Esophagus muscularis mucosa (tissue), 4 donors: ENCODE measurements at places on chromosomes 6 and 20. TPM values are rescaled to one million over a fixed set of nuclear protein-coding genes. Genes with fewer than 3 reads are reported as not detected.
A peak's percentile ranks its signal among the peaks of the same experiment; 100 is the strongest.

GRCh38 chr6:15907914-15908518, 220.9 kb upstream of the MYLIP start:
- no peak for DNase-seq

- DNase-seq: no peak
Observed at GRCh38 chr20:53515749-53516148, 77.9 kb downstream of the ZNF217 start.

CTAGE9 gene
- total RNA-seq: not detected

SLC22A16 gene
- not detected for total RNA-seq

GRCh38 chr6:159065759-159066329, 21.1 kb upstream of the TAGAP start:
- no peak for DNase-seq

DNA sequence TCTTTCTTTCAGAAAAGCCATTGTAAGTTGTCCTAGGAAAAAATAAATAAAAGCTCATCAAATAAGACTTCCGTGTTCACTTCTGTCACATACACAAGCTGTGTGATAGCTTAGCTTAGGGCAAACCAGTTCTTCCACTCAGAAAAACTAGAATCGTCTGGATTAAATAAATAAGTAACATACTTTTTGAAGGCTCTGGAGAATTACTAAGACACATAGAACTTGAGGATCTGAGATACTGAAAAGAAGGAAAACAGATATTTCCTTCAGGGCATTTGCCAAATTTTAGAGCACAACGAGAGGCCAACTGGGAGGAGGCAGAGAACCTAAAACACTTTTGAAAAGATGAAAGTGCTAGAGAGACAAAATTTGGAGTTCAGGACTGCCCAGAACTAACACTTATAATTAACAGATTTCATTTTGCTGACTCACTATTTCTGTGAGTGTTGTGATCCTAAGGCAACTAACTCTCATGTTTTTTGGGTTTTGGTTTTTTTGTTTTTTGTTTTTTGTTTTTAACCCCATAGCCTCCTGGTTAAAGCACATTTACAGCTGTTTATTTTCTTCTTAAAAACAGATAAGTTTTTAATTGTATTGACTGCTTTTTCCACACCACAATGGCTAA, 38.7 kb upstream of the THEMIS start:
- no peak for DNase-seq

DNA sequence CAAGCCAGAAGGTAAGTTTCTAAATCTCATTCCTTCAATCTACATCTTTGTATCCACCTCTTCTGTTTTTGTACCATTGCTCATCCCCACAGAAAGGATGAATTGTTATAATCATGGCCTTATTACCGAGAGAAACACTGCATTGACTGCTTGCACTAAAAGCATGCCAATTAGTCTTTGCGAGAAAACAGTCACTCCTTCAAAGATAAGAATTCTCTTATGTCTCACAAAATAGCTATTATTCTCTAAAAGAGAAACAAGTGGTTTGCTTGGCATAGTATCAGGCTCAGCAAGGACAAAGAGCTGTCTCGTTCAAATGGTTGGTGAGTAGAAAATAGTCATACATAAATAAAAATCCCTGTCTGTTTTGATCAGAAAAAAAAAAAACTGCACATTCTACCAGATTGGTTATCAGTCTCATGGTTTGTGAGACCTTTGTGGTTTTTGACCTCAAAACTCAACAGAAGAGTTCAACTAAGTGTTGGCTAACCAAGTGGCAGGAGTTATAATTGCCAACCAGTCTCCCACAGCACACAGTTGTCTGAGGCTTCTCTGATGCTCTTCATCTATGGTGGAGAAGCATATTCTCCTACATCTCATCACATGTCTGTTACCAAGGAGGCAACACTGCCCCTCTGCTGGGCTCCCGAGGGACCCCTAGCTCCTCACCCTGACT, 35.1 kb upstream of the ARMH2 start:
- DNase-seq: no peak

- no peak for DNase-seq
Observed at GRCh38 chr6:144064402-144065212, 30.8 kb downstream of the SF3B5 start.

DNA sequence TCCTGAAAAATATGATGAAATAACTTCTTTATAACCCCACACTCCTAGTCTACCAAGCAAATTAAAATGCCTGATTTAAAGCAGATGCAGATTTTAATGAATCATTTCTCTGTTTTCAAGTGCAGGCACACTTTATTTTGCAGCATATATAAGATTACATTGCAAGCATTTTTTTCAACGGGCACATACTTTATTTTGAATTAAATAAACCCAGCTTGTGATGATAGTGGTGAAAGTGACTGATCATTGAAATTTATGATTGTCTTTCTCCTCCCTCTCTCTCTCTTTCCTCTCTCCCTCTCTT, 12.2 kb upstream of the MOXD1 start:
- no peak for DNase-seq

RAD21L1 gene
- not detected for total RNA-seq

DNA sequence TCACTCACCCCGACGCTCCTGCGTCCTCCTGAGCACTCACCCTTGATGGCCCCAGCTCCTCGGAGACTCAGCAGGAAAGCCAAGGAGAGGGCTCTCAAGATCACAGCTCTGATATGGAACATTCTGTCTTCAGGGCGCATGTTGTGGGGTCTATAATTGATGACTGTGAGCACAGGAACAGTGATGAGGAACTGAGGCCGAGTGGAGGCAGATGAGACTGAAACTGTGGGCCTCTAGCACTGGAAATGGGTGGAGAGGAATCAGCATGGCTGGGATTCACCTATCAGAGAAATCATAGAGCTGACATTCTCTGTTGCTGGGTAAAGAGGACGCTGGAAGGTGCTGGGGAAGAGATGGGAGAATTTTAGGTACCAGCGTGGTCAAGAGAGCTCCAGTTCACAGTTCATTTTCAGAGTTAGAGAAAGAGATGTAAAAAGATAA, at the start of gene HLA-DPA1:
TSS of gene HLA-DPA1 (minus strand) at position 219 of the 441 bp plus-strand sequence.
- peak; percentile 90 for DNase-seq

DNA sequence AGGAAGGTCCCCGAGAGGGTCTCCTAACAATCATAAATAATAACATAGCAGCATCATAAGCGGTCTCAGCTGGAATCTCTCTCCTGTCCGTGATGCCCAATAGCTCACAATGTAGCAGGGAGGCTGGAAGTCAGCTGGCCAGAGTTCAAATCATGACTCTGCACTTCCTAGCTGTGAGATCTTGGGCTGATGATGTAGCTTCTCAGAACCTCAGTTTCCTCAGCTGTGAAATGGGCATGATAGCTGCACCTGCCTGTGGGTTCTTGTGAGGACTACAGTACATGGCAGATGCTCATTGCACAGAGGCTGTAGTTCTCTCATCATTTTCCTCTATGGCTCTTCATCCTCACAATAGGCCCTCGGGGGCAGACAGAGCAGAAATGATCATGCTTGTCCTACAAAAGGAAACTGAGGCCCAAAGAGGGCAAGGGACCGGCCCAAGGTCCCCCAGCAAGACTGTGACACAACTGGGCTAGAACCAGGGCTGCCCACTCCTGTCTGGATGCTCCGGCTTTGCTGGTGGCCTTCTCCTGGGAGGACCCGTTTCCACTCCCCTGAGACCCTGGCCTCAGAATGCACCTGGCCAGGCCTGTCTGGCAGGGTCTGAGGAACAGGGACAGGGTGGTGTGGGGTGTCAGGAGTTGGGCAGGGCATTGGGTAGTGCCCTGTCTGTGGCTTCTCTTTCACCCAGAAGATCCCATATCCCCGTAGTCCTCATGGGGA, 17.7 kb downstream of the SLC12A5 start:
- no peak for DNase-seq

DNA sequence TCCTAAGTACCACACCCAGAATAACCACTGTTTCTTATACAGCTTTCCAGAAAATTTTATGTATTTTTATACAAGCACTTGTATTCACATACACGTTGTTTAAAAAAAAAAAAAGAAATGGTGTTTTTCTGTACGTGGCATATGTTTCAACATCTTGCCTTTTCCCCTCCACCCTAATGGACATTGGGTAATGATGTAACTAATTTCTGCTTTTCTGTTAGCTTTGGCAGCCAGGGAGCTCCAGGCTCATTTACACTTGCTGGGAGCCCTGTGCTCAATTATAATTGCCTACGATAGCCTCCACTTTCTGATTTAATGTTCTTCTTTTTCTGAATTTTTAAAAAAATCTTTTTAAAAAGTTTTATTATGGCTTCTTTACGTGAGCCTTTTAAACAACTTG, 352.4 kb downstream of the UTRN start:
- DNase-seq: no peak

DNA sequence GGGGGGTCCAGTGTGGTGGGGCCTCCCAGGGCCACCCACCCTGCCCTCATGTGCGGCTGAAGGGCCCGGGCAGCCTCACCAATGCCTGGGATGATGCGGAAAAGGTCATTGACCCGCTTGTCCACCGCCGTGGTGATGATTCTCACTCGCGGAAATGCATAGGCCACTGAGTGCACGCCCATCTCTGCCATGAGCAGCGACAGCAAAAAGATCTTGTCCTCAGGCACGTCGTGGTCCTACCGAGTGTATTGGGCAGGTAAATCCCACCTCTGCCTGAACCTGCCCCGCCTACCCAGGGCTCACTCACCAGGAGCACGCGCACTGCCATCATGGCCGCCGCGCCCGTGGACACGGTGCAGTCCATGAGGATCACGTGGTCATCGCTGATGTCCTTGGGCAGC, 16.1 kb downstream of the UCKL1 start:
- no peak for DNase-seq

DNA sequence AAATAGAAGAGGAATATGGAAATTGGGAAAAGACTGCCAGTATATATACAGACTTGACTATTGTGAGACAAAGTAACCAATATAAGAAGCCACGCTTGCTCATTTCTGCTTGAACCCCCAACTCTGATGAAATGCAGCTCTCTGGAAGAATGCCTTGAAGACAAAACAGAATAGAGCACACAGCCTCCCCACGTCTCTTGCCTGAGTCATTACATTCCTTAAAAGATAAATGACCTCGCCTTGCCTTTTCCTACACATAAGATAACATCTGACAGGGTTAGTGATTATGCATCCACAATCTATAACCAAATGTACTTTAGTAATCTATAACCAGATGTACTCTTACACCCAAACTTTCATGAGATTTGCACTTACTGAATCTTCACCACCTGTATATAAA, 141.1 kb upstream of the EEF1E1 start:
- no peak for DNase-seq

- DNase-seq: no peak
Observed at GRCh38 chr20:10313215-10313614, 94.6 kb downstream of the SNAP25 start.

BEND6 gene
- 1.4 TPM for total RNA-seq

DNA sequence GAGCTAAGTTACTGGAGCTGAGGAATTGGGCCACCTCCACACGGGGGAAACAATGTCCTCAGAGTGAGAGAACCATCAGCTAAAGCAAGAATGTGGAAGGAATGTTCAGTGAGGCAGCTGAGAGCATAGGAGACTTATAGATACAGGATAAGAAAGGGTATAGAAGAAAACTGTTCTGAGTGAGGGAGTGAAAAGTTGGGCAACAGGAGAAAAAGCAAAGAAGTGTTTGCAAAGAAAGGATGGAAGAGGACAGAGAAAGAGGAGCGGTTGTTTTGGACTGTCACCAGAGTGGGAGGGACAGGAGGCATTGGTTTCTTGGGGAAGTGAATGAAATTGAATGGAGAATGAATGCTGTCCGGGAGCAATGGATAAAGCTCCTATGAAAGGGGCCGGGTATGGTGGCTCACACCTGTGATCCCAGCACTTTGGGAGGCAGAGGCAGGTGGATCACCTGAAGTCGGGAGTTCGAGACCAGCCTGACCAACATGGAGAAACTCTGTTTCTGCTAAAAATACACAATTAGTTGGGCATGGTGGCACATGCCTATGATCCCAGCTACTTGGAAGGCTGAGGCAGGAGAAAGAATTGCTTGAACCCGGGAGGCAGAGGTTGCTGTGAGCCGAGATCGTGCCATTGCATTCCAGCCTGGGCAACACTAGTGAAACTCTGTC, 296.5 kb downstream of the ADGB start:
- no peak for DNase-seq

- no peak for DNase-seq
Observed at GRCh38 chr6:75611702-75612375, 10.2 kb downstream of the SENP6 start.

DNA sequence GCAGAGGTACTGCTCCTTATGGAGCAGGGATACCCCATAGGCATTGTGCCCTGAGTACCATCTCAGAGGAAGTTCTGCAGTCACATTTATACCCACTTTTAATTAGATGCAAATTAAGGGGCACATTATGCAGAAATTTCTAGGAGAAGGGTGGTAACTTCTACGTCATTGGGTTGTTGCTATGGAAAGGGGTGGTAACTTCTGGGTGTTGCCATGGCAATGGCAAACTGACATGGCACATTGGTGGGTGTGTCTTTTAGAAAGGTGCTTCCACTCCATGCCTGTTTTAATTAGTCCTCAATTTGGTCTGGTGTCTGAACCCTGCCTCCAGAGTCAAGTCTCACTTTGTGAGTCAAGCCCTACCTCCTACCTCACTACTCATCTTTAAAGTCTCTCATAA, 42.0 kb downstream of the RSPO3 start:
- no peak for DNase-seq

DNA sequence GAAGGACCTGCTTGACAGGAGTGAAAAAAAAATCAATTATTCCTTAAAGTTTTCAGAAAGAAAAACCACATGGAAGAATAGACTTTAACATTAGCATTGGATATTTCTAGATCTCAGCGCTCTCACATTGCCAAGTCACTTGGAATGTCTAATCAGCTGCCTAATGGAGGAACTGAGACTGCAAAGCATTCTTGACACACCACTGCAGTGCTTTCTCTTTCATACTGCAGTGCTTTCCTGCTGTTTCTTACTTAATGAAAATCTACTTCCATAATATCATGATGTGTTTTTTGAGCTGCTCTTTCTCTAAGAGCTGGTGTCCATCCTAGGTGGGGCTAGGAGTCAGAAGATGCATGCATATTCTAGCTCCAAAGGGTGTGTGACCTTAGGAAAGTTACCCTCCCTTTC, 20.4 kb upstream of the MCM3 start:
- no peak for DNase-seq

TGM3 gene
- total RNA-seq: not detected

DNA sequence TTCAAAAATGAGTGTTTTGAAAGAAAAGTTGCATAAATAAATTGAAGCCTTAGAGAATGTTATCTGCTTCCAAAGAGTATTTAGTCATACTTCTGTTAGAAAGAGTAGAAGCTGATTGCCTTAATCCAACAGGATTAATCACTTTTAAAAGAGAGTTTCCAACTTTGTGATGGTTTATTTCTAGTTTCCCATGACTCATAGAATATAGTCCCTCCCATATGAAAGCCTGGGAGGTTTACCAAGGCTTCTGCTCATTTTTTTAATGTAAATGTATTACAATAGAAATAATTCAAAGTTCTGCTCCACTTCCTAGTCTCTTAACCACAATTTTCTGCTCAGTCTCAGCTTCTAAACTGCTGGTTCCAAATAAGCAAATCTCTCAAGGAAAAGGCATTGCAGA, 118.0 kb upstream of the IRAK1BP1 start:
- DNase-seq: no peak

PRELID3B gene
- total RNA-seq: 34.9 TPM

EDN3 gene
- total RNA-seq: 10.6 TPM
